Stimulated activated CD4-positive, alpha-beta T cell treated with anti-CD3 and anti-CD28 coated beads, Interleukin-15, amount 100 ng/mL, for 24 hours (primary cell): ENCODE measurements at places on chromosomes 16 and 17.
A peak's percentile ranks its signal among the peaks of the same experiment; 100 is the strongest.

GRCh38 chr17:50314456-50315011 lies 31.4 kb upstream of the XYLT2 start:
- DNase-seq, result no peak

DNA sequence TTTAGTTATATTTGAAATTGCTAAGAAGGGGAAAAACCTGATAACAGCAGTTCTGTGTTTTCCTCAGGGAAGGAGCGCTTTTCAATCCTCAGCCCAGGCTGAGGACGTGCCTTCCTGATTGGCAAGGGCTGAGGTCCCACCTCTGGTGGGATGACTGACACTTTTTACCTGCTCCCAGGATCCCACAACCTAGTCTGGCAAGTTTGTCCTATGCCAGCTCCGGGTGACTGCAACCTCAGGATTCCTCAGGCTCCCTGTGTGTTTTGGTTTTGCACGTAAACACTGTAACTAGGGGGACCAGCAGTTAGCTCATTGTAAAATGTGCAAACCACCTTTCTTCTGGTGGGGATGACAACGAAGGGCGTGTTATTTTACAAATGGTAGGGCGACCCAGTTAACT lies 7.5 kb downstream of the MARCHF10 start:
- DNase-seq, result no peak

DNA sequence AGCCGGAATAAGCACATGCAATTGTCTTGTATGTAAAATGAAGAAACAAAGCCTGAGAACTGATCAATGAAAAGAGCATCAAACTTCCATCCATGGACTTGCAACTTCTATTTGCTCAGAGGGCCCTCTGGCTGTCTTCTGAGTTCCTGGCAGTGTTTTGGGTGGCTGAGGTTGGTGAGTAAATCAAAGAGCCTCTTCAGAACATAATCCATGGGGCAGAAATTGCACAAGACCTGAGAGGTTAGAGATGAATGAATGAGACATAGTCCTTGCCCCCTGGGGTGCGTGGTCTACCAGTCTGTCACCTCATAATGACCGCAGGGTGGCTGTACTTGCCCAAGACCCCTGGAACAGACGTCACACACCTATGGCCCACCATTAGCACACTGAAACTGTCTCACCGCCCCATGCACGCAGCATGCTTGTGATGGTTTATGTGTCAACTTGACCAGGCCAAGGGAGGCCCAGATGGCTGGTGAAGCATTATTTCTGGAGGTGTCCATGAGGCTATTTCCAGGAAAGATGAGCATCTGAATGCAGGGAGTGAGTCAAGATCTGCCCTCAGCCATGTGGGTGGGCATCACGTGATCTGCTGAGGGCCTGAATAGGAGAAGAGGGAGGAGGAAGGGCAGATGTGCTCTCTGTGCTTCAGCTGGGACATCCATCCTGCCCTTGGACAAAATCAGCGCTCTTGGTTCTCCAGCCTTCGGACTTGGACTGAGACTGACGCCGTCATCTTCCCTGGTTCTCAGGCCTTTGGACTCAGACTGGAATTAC lies 8.3 kb downstream of the PIK3R6 start:
- DNase-seq, result no peak

DNA sequence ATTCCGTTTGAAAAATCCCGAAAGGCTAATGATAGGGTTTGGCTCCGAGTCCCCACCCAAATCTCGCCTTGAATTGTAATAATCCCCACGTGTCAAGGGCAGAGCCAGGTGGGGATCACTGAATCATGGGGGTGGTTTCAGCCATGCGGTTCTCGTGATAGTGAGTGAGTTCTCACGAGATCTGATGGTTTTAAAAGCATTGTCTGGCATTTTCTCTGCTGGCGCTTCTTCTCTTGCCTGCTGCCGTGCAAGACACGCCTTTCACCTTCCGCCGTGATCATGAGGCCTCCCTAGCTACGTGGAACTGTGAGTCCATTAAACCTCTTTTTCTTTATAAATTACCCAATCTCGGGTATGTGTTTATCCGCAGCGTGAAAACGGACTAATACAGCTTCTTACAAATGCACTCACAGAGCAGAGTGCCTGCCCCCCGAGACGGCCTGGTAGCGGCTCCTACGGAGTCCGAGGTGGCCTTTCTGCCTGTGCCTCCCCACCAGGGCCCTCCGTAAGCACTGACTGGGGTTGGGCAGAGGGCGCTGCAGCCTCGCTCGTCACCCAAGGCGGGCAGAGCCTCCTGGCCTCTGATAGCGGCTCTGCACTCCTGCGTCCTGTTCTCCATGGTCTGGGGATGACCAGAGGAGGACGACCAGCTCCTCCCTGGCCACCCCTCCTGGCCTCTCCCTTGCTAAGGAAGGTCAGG lies 131.7 kb downstream of the FOXL1 start:
- no peak for DNase-seq

DNA sequence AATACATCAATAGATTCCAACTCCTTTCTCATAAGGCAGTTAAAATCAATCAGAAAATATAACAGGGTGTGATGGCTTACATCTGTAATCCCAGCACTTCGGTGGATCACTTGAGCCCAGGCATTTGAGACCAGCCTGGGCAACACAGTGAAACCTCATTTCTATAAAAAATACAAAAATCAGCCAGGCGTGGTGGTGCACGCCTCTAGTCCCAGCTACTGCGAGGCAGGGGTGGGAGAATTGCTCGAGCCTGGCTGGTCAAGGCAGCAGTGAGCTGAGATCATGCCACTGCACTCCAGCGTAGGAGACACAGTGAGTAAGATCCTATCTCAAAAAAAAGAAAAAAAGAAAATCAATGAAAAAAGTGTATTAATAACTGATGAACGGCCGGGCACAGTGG lies 258.6 kb downstream of the NTN1 start:
- DNase-seq, result no peak

- DNase-seq, result no peak
Observed at GRCh38 chr17:53570731-53571130, 252.0 kb upstream of the KIF2B start.

DNA sequence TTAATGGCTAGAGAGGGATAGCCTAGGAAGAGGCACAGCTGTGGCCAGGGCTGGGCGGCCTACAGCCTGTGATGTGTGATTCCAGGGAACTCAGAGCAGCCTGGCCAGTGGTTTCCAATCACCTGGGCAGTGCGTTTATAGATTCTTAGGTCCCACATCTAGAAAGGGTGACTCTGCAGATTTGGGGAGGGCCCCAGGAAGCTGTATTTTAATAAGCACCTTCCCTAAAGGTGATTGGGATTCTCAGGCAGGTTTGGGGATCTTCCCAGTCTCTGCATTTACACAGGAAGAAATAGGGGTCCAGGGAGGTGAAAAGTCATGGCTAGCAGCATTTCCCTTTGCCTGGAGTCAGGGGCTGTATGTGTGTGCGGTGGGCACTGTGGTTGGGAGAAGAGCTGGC lies 9.5 kb downstream of the SPNS2 start:
- no peak for DNase-seq

DNA sequence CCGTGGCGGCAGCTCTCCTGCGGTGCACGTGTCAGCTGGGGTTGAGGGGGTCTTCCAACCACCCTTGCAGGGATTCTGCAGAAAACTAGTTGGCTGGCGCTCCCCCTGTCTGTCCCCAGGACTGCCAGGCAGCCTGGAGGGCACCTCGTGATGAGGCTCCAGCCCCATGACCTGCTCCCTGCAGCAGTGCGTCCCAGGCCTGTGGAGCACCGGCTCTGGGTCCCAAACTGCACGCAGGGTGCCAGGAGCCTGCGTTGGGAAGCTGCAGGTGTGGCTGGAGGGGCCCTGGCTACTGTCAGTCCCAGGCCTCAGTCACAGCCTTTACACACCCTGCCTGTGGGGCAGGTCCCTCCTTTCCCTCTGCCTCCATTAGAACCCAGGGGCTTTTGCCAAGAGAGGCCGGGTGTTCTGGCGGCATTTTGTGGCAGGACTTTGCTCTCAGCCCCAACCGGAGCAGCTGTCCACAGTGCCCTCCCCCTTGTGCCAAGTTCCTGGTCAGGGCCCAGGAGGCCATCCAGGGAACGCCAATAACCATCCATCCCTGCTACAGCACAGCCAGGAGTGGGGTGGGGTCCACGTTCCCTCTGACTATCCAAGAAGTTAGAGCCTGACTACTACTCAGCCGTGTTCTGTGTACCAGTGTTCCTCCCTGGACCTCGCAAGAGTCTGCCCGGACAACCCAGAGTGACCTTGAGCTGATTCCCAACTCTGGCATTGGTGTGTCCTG lies 9.2 kb downstream of the CHMP6 start:
- DNase-seq, result no peak

- peak; percentile 76 for DNase-seq
Observed at GRCh38 chr17:44110823-44111633, 12.4 kb downstream of the HDAC5 start.

DNA sequence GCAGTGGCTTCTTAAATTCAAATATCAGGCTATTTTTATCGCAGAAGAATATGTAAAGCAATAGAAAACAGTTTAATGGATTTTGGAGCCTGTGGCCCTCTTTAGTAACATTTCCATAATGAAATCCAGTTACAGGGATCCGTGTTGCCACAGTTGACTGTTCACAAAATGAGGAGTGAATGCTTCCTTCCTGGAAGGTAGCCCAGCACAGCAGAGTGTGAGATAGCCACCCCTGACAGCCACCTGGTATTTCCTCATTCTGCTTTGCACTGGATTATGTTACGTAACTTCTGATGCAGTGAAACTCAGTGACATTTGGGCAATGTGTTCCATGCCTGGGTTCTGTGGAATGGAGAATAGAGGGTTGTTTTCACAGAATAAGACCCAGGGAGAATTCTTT lies 517.2 kb downstream of the RBFOX1 start:
- no peak for DNase-seq

DNA sequence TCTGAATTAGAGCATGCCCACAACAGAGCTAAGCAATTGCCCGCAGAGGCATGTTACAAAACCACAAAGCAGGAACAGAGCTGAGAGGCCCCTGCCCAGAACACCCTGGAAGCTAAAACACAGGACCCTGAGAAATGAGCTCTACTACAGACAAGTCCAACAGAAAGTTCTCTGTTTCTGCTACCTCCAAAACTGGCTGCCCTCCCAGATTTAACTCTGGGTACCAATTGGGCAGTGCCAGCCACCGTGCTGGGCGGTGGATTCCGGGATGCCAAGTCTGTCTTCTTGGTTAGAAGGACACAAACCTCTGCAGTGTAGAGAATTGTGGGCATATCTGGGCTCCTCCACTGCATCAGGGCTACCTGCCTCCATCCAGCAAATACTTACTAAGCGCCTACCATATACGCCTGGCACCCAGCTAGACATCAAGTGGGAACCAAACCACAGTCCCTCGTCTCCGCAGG lies 1.0 kb downstream of the CMTM4 start:
- DNase-seq, result peak; percentile 4
